ENCODE measurements at places on chromosomes 6 and 20.
A peak's percentile ranks its signal among the peaks of the same experiment; 100 is the strongest.

DNA sequence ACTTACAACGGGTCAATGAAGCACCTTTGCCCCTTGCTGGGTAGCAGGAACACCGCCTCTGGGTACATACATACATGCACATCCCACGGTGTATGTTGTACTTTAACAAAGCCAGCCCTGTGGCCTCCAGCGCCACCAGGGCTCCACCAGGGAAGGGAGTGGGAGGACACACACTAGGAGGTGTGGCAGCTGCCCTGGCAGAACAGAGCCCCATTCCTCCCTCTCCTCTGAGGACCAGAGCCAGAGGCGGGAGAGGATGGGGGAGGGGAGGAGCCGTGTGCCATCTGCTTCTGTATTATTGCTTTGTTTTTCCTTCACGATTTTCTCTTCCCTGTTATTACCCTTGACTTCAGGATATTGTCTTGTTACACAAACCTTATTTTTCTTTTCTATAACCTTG lies 105.8 kb upstream of the TRAF3IP2 start:
- peak; percentile 80 for DNase-seq

DNA sequence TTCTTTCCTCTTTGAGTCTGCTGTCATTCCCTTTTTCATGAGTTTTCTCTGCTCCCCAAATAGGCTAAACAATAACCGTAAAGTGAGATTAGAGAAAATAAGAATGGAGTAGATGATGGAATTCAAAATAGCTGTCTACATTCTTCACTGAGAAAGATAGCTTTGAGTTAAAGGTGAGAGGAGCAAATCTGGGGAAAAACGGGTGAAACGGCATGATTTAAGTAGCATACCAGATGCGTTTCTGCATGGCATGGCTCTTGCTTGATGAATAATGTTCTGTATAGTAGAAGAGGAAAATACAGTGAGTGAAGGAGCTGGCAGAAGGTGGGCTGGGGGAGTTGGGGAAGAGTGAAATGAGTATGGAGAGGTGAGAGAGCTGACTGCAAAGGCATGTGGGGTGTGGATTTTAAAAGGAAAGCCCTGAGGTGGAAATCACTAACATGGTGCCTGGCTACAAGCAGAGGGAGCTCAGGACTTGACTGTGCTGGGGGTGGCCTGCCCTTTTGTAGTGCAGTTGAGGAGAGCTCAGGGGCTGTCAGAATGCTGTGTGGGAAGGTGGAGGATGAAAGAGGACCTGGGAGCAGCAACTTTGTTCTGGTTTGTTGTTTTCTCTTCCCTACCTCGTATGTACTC lies 8.8 kb downstream of the BICRAL start:
- no peak for DNase-seq

DNA sequence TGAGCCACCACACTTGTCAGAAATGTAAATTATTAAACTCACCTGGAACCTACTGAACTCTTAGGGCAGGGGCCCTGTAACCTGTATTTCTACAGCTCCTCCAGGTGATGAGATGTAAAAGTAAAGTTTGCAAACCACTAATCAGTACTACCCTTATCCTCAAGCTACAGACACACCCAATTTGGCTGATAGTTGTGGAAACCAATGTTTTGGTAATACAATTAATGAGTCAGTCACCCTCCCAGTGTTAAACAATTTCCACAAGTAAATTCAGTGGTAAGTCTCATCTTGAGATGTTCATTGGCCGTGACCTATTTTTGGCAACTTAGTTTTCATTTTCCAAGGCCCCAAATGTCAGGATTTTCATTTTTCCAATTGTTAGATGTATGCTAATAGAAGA lies 29.6 kb downstream of the GCNT2 start:
- DNase-seq, result no peak

DNA sequence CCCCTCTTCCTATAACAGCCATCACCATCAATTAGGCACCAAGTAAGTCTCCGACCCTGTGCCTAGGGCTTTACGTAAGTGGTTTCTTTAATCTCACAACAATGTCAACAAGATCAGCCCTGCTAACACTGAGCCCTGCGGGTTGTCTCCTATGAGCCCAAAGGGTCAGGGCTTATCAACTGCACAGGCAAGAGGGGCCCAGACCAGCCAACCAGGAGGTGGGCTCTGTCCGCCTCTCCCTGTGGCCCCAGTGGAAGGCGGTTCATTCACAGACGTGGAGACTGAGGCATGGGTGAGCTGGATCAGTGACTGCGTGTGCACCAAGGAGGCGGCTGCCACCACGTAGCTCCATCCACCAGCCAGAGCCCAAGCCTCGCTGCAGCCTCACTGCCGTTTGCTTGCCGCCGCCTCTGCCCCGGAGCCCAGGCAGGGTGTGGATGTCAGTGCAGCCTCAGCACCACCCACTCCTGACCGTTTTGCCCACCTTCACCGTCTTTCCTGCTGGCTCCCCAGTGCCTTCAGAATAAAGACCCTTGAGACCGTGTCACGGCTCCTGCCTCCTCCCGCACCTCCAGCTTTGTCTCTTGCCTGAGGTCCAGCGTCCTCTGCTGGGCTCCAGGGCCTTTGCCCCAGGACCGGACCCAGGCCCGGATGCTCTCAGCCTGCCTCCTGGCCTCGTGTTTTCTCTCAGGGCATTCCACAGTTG lies 78.7 kb downstream of the DLL1 start:
- DNase-seq, result no peak
